ENCODE measurements at places on chromosomes 12 and 14. TPM values are rescaled to one million over a fixed set of nuclear protein-coding genes. Genes with fewer than 3 reads are reported as not detected.

DNA sequence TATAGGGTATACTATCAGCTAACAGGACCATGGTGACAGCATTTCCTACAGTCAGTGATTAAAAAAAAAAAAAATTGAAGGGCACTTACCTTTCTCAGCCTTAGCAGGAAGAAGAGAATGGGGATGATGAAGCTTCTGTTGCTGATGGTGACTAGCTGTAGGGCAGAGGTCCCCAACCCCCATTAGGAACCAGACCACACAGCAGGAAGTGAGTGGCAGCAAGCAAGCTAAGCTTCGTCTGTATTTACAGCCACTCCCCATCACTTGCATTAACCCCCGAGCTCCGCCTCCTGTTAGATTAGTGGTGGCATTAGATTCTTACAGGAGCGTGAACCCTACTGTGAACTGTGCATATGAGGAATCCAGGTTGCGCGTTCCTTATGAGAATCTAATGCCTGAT lies 91.3 kb upstream of the USP44 start:
- H3K27me3 ChIP-seq: no peaks in the 10 kb centered on the region
- no peak for DNase-seq
- H3K4me3 ChIP-seq: no peak overlapping the region
- no peak overlapping the region for H3K27ac ChIP-seq
- H3K36me3 ChIP-seq: no peaks in the 10 kb centered on the region

DNA sequence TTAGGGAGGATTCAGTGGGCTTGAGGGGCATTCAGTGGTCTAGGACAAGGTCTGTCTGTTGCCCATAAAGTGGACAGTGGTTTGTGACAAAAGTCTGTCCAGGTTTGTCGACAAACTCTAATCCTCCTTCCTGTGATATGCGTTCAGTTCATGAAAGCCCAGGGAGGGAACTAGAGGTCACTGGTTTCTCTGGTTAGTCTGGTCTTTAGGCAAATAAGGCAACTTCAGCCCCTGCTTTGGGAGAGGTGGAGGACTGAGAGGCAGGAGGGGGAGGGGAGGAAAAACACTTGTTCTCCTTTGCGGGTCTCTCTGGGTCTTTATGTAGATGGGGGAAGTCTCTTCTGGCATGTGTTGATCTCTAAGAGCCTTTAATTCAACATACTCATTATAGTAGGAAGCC lies 235.1 kb upstream of the PWP1 start:
- H3K27me3 ChIP-seq: no peaks in the 10 kb centered on the region
- no peak overlapping the region for H3K27ac ChIP-seq
- no peak overlapping the region for H3K4me3 ChIP-seq
- H3K4me1 ChIP-seq: no peaks in the 10 kb centered on the region

DNA sequence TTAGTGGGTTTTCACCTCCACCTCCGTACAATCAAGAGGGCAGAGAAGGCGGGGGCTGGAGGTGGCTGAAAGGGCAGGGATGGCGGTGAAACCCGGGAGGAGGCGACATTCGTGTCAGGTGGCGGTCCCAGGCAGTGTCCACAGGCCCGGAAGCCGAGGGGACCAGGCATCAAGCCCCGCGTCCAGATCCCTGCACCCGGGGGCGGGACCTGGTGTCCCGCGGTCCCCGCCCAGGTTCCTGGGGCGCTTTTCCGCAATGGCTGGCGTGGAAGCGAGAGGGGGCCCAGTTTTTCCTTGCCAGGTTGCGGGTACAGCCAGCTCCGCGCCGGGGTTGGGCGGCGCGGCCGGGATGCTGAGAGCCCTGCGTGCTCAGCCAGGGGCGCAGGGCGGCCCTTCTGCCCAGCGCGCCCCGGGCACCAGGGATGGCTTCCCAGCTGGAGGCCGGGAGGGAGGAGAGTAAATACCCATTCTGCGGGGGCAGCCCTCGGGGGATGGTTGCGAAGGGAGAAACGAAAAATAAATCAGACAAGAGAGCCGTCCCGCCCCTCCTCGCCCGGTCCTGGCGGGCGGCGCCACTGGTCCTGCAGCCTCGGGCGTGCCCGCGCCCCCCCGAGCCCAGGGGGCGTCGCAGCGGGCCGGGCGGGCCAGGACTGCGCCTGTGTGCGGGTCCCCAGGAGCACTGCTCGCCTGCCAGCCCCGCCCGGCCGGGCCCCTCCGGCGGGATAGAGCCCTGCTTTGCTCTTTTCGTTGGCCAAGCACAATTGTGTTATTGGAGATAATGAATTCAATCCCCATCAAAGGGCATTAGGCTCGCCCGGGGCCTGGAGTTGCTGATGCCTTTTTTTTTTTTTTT lies 11.5 kb downstream of the FOXA1 start:
- H3K4me1 ChIP-seq: peaks cover 32% of the 10 kb centered on the region
- peak overlapping the region; percentile 72 for H3K4me3 ChIP-seq
- H3K27me3 ChIP-seq: no peaks in the 10 kb centered on the region
- no peaks in the 10 kb centered on the region for H3K36me3 ChIP-seq
- DNase-seq: peak; percentile 92

- H3K36me3 ChIP-seq: no peaks in the 10 kb centered on the region
- DNase-seq: no peak
- H3K27ac ChIP-seq: no peak overlapping the region
These were observed 187.5 kb upstream of the RTL1 start for GRCh38 chr14:101090976-101091375.

GRCh38 chr12:43675048-43675904 lies 83.3 kb downstream of the PUS7L start:
- peak; percentile 88 for DNase-seq
- H3K27me3 ChIP-seq: no peaks in the 10 kb centered on the region
- no peaks in the 10 kb centered on the region for H3K36me3 ChIP-seq

DNA sequence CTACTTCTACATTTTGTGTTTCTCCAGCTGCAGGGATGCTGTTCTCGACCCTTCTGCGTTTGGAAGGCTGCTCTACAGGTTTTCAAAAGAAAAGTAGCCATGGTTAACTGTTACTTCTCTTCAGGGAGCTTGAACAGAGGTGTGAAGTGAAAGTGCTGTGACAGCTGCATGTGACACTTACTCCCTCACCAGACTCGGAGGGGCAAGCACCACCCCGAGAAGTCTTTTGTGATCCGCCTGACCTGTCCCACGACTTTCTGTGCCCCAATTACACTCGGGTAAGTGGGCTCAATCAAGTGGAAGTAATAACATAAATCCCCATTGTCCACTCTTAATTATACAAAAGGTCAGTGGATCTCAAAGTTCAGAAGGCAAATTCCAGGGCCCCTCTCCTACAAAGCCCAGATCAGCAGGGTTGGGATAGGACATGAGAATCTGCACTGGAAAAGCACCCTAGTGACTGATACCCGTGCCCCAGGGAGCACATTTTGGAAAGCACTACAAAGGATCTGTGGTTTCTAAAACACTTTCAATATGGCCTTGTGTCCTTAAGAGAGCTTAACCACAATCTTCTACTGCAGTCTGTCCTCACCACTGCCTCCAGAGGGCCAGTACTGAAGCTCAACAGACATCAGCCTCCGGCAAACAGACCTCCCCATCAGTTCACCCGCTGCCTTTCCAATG lies 11.5 kb downstream of the FICD start:
- no peak overlapping the region for H3K27ac ChIP-seq
- H3K36me3 ChIP-seq: peaks cover 4% of the 10 kb centered on the region
- no peak for DNase-seq
- H3K4me1 ChIP-seq: no peaks in the 10 kb centered on the region

ZC3H10 gene
- total RNA-seq: 3.5 TPM

STK38L gene
- total RNA-seq: 52.0 TPM

SERPINA1 gene
- total RNA-seq: 150 TPM

AQP5 gene
- total RNA-seq: not detected

All from Caco-2 (cell line).